ENCODE measurements at places on chromosomes 12 and 14.
A peak's percentile ranks its signal among the peaks of the same experiment; 100 is the strongest.

- no peak for DNase-seq
Observed at GRCh38 chr14:99262977-99263448, 9.0 kb downstream of the BCL11B start.

GRCh38 chr12:55060470-55060869, 40.7 kb downstream of the NEUROD4 start:
- no peak for DNase-seq

DNA sequence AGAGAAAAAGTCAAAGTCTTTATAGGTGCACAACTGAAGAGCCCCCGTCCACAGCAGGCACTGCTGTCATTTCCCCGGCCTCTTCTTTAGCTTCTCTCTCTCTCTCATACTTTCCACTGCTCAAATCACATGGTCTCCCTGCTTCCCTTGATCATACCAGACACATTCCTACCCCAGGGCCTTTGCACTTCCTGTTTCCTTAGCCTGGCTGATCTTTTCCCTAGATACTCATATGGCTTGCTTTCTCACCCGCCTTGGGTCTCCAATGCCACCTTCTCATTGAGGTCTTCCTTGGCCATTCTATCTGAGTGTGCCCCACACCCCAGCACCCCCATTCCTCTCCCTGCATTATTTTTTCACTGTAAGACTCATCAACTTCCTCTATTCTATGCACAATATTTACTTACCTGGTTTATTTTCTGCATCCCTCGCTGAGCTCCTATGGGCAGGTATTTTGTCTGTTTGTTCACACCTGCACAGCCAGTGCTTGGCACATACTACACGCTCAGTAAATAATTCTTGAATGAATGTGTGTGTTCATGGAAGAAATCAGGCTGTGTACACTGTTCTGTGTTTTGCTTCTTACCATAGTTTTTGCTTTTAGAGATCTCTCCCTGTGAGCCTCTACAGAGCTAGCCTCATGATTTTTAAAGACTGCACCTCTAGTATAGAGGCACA, 31.9 kb downstream of the SERPINA1 start:
- DNase-seq = no peak

- no peak for DNase-seq
Observed at GRCh38 chr12:64082866-64083268, 139.2 kb downstream of the KICS2 start.

DNA sequence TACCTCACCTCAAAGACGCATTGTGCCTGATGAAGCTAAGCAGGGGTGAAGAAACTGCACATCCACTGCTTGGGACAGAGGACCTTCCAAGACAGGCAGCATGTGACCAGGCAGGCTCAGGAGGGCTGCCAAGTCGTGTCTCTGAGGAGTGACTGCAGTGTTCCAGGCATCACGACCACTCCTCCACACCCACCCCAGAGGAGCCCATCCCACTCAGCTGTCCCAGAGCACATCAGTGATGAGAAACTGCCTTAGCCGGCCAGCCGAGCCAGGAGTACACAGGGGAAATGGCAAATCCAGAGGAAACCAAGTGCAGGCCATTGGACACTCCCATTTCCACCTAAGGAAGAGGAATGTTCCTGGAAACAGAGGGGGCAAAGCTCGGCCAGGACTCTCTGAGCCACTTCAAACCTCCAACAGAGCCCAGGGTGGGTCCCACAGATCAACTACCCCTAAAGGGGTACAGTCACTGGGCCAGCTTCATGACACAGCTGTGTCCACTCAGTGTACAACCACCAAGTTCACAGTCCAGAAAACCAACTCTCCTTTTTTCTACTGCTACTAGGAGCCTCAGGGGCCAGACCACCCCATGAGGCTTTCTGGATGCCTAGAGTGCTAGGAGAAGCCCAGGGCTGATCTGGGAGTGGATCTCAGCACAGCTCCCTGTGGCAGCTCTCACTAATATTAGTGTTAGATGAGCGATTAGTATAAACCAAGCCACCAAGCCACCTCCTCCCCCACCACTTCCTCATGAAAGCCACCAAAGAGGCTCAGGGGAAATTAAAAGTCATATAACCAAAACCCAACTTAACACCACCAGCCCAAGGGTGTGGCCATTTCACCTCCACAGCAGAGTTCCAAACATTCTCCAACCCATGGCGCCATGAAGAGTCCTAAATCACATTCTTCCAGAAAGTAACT, 15.4 kb downstream of the PXN start:
- no peak for DNase-seq

DNA sequence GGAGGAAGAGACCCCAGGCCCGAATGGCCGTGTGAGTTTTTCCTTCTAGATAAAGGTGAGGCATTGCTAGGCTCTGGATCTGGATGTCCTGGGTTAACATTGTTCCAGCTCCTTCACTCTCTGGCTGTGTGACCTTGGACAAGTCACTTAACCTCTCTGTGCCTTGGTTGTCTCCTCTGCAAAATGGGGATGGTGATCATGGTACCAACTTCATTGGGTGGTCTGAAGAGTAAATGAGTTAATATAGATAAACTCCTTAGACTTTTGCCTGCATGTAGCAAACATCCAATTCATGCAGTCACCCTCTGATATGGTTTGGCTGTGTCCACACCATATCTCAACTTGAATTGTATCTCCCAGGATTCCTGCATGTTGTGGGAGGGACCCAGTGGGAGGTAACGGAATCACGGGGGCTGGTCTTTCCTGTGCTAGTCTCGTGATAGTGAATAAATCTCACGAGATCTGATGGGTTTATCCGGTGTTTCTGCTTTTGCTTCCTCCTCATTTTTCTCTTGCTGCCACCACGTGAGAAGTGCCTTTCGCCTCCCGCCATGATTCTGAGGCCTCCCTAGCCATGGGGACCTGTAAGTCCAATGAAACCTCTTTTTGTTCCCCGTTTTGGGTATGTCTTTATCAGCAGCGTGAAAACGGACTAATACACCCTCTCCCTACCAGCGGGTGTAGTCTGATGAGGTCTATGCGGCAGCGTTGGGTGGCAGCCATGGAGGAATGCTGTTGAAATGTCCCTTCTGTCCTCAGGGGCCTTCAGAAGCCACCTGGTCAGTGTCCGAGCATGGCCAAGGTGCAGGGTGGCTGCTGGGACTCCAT, 256.1 kb downstream of the GLT1D1 start:
- no peak for DNase-seq

DNA sequence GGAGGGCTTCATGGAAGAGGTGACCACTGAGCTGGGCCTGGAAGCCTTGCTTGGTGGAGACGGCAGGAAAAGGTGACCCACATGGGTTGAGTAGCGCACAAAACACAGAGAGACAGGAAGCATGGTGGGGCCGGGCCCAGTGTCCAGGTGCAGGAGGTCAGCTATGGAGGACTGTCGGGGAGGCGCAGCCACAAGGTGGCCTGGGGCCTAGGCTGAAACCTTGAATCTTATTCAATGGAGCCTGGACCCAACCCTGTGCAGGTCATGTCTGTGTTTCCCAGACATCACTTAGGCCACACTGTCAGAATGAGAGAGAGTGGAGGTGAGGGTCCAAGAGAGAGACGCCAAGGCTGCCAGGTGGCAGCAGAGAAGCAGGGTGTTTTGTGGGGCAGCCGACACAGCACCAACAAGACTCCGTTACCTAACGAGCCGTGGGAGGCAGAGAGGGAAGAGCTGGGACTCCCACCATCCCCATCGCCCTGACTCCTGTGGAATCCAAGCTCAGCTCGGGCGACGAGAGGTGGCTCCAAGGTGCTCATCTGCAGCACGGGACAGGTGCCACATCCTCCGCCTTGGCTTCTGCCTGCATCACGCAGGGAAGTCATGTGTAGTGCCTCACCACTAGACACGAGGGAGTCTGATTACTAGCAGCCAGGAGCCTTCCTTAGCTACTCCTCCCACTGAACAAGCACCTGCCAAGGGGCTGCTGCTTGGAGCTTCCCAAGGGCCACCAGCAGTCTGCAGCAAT, 38.7 kb downstream of the DEGS2 start:
- DNase-seq = no peak

DNA sequence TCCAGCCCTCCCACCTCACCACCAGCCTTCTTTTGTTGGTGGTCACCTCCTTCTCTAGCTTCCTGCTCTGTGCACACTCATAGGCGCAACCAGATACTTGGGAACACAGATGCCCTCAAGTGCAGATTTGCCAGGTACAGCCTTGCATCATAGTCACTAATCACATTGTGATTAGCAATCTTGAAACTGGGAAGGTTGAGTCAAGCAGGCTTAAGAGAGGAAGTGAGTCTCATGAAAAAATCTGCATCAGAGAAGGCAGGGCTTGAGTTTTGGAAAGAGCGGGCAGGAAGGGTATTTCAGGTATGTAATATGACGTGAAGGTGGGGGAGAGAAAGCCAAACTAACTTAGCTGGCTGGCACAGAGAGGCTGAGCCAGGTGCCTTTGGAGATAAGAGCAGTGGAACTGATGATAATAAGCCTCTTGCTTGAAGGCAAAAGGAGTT, 2.7 kb upstream of the RABGGTA start:
- DNase-seq = no peak

DNA sequence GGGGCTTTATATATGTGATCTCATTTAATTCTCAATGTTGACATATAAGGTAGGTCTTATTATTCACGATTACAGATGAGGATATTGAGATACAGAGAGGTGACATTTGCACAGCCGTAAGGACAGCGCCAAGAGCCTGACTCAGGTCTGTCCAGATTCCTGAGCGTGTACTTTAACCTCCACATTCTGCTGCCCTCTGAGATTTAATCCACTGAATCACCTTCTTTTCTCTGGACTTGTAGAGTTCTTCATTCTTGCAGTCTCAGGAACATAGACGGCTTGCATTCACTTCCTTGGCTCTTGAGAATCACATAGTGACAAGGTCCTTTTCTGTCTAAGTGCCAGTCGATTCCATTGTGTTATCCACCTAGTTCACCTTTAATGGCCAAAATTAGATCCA, 141.0 kb upstream of the ARHGAP5 start:
- no peak for DNase-seq

DNA sequence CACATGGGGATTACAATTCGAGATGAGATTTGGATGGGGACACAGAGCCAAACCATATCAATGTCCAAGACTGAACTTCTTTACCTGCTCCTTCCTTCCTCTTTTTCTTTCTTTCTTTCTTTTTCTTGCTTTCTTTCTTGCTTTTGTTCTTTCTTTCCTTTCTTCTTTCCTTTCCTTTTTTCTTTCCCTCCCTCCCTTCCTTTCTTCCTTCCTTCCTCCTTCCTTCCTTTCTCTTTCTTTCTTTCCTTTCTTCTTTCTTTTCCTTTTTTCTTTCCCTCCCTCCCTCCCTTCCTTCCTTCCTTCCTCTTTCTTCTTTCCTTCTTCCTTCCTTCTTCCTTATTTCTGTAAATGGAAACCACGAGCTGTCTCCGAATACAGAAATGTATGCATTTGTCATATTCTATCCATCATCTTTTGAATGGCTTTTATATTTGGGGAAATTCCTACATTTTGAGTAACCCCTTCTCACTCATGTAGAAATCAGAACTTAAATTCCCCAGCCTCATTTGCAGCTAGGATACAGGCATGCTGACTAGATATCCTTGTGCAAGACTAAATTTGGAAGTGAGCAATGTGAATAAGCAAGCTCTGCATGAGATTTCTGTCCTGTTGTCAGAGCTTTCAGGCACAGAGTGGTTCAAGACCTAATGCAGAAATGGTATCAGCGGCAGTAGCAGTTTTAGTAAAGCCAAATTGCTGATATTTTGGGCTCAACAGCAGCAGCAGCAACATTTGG, 11.5 kb downstream of the GPR33 start:
- DNase-seq = no peak

DNA sequence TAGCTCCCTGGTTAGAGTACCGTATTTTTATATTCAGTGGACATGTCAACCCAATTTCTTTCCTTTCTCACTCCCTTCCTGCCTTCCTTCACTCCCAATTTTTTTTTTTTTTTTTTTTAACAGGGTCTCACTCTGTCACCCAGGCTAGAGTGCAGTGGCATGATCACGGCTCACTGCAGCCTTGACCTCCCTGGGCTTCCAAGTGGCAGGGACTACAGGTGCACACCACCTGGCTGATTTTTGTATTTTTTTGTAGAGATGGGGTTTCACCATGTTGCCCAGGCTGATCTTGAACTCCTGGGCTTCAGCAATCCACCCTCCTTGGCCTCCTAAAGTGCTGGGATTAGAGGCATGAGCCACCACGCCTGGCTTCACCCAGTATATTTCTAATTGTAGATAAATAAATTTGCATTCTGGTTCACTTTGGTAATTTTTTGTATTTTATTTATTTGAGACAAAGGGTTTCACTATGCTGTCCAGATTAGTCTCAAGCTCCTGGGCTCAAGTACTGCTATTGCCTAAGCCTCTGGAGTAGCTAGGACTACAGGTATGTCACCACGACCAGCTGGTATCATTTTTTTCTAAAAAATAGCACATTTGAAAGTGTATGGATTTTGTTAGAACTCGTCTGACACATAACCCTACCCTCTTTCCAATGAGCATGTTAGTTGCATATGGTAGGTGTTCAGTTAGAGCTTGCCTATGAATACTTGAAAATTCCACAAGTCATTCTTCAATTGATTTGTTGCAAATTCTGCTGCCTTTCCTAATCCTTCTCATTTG, 15.7 kb downstream of the SLC38A2 start:
- no peak for DNase-seq

- no peak for DNase-seq
Observed at GRCh38 chr14:64612021-64612380, 62.2 kb downstream of the PPP1R36 start.

GRCh38 chr12:95789126-95790032, 1.2 kb downstream of the NTN4 start:
- DNase-seq = peak; percentile 50

DNA sequence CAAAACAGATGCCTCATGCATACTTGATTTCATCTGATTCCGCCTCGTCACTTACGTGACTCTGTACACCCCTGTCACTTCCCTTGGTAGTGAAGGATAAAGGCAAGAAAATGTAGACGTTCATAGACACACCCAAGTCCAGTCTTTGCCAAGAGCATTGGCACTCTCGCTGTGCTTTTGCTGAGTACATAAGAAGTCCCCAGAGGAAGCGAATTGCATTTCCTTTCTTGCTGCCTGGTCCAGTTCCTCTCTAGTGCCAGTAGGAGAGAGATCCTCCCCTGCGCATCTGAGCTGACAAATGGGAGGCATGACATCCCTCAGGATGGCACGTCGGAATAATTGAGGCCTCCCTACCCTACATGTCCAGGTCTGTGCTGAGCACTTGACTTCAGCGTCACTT, 21.3 kb upstream of the RIN3 start:
- no peak for DNase-seq

DNA sequence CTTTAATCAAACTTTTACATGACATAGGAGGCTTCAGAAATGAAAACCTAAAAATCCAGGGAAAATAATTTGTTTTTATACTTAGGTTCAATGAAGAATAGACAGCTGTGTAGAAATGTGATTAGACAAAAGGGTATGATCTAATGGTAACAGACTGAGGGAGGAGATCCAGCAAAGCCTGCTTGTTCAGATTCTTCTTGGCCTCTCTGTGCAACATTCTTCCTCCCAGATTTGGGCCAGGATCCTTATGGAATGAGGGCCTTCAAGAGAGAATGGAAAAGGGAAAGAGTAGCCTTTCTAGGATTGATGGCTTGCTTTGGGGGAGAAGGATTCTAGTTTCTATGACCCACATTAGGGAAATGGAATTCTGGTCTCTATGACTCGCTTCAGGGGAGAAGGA, 94.5 kb upstream of the G2E3 start:
- DNase-seq = no peak

GRCh38 chr14:50762001-50762930, 68.7 kb downstream of the NIN start:
- DNase-seq = no peak

- DNase-seq = no peak
Observed at GRCh38 chr14:33390335-33390734, 451.7 kb downstream of the NPAS3 start.

GRCh38 chr12:50241178-50241577, 42.1 kb downstream of the LIMA1 start:
- no peak for DNase-seq
